ENCODE measurements at places on chromosomes 12 and 14.

DNA sequence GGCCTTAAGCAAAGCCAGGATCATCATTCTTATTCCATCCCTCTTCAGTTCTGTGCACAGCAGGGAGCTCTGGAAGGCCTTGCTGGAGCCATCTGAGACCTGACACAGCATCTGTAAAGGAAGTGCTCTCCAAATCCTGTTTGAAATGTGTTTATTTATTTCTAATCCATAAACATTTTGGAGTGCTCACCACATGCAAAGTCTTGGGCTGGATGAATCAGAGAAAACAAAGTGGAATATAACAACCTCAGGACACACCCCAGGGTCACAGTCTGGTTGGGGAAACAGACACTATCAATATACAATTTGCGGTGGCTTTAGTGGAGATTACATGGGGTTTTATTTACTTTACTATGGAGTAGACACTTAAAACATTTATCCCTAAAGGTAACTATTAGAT is 54.3 kb downstream of the BMP4 start:
- DNase-seq: no peak

DNA sequence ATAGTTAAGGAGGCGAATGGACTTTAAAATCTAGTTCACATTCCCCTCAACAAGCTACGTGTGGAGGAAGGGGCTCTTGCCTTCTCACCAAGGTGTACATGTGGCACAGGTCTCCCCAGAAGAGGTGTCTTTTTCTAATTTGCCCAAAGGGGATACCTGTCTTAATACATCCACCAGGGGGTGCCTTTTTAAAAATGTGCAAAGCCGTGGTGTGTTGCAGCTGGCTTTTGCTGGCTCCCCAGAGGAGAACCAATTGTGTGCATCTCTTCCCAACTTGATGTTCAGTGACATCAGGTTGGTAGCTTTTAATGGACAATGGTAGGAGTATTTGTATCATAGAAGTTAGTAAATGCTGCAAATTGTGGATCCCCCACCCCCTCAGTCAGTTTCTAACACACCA is 33.8 kb downstream of the CREBL2 start:
- DNase-seq: peak; percentile 47

DNA sequence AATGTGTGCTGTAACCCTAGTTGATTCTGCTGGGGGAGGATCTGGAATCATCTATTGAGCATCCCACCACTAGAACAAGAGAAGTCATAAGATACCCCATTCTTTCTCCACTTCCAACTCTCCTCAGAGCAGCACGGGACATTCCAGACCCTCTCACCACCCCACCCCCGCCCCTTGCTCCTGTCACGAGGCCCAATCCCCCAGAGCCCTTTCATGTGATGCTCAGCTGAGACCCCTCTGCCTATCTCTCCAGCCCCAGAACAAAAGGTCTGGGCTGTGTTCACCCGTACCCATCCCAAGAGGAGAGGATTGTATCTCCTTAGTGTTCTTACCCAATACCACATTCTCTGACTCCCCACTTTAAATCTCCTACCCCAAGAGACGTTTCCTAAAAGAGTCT is 602 bp downstream of the PMEL start:
- DNase-seq: no peak

GRCh38 chr14:77469067-77469505 is 11.2 kb downstream of the AHSA1 start:
- DNase-seq: no peak

DNA sequence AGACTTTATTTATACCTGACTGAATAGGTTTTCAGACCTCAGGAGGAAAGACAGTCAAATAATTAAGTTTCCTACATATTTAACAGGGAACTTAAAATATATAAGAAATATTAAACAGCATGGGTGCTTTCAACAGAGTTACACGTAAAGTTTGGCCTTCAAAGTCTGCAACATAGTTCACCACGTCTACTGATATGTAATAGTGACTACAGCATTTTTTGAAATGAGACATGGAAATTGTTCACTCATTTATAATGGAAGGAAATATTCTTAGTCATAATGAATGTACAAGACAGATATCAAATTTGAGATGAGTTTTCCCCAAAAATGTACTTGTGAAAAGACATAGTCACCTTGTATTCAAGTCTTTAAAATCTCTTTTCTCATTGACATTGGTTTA is 56.7 kb upstream of the KCNMB4 start:
- no peak for DNase-seq

- DNase-seq: no peak
These were observed 3.9 kb downstream of the LHX5 start for GRCh38 chr12:113467502-113468364.

- DNase-seq: no peak
These were observed 18.9 kb upstream of the PPFIBP1 start for GRCh38 chr12:27505109-27505508.

GRCh38 chr12:82593901-82594396 is 92.8 kb upstream of the TMTC2 start:
- DNase-seq: no peak

DNA sequence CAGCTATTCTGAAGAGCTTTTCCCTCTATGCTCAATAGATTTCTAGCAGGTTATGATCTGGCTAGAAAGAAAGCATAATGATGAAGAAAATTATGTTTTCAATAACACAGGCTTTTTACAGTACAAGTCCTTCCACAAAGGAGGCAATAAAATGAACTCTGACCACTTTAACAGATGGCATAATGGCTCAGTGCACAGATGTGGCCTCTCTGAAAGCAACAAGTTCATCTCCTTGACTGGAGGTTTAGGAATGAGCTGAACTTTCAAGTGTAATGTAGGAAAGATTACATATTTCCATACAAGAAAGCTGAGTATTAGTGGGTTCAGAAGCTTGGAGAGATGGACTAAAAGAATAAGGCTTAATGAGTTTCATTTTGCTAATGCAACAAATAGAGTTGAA is 147.4 kb downstream of the EFCAB11 start:
- no peak for DNase-seq

- no peak for DNase-seq
These were observed 50.5 kb downstream of the CFAP251 start for GRCh38 chr12:121968876-121969275.

Data from activated CD4-positive, alpha-beta memory T cell treated with anti-CD3 and anti-CD28 coated beads for 36 hours (primary cell).